ENCODE measurements at places on chromosomes 1 and 21. TPM values are rescaled to one million over a fixed set of nuclear protein-coding genes. Genes with fewer than 3 reads are reported as not detected.

The CCDC185 gene
- polyA plus RNA-seq, result not detected

The PCSK9 gene
- 0.16 TPM for polyA plus RNA-seq

The RGS13 gene
- not detected for polyA plus RNA-seq

The DIPK1A gene
- 51.6 TPM for polyA plus RNA-seq

The FCRLA gene
- polyA plus RNA-seq, result 5.3 TPM

The OR10J4 gene
- not detected for polyA plus RNA-seq

The EVA1C gene
- polyA plus RNA-seq, result 1.3 TPM

The HMCN1 gene
- polyA plus RNA-seq, result 2.1 TPM

The DNALI1 gene
- 2.1 TPM for polyA plus RNA-seq

The FAM110D gene
- polyA plus RNA-seq, result not detected

The HAO2 gene
- not detected for polyA plus RNA-seq

The NCMAP gene
- polyA plus RNA-seq, result not detected

The APOBEC4 gene
- not detected for polyA plus RNA-seq

The PLA2G2D gene
- not detected for polyA plus RNA-seq

The BRDT gene
- polyA plus RNA-seq, result not detected

The VPS45 gene
- 38.9 TPM for polyA plus RNA-seq

DNA sequence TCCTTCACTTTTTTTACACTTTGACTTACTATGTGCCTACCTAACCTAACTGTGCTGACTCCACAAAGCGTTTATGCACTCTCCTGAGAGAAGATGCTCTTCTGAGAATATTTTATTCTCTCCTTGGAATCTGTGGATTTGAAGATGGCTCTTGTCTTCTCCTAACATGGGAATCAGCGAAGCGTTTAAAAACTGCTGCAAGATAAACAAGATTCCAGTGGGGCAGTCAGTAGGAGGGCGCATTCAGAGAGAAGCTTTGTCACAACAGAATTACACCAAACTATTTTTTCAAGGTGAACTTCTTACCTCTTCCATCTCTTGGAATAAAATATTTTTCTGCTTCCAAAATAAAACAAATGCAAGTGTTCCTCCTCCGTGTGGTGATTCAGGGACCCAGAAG, 113.1 kb downstream of the FOXD2 start:
- H3K27ac ChIP-seq, result no peak overlapping the region
- H3K4me1 ChIP-seq, result no peaks in the 10 kb centered on the region
- H3K36me3 ChIP-seq, result no peaks in the 10 kb centered on the region
- H3K27me3 ChIP-seq, result peaks cover 2% of the 10 kb centered on the region
- no peak for DNase-seq

GRCh38 chr1:150582371-150582770, 3.0 kb upstream of the MCL1 start:
- H3K36me3 ChIP-seq, result peaks cover 10% of the 10 kb centered on the region
- no peaks in the 10 kb centered on the region for H3K27me3 ChIP-seq
- peaks cover 12% of the 10 kb centered on the region for H3K4me1 ChIP-seq
- no peak overlapping the region for H3K27ac ChIP-seq
- DNase-seq, result peak; percentile 38

DNA sequence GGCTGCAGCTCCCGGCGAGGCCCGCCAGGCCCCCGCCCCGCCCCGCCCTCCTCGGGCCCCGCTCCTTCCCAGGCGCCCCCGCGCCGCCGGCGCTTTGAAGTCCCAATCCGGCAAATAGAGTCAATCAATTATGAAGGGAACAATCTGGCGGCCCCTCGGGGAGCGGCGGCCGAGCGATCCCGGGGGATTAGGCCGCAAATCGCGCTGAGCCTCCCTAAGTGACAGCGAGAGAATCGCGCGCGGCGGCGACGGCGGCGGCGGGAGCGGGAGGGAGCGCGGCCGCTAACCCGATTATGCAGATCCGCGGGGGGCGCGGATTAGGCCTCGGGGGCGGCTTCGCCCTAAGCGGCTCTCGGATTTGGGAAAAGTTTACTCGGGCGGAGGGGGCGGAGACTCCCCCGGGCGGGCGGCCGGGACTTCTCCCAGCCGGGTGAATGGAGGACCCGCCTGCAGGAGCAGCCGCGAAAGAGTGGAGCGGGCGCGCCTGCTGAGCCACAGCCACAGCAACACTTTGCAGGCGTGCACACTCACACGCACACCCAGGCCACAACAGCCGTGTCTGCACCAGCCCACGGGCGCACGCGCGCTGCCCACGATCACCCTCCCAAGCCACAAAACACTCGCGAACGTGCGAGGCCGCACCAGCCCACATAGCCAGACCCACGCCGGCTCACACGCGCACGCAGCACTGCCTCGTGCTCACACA, 23.0 kb upstream of the DMBX1 start:
- H3K27me3 ChIP-seq, result peaks cover 23% of the 10 kb centered on the region
- H3K4me3 ChIP-seq, result peak overlapping the region; percentile 80
- peak; percentile 58 for DNase-seq
- H3K27ac ChIP-seq, result no peak overlapping the region
- H3K36me3 ChIP-seq, result no peaks in the 10 kb centered on the region

GRCh38 chr1:49298304-49298703, 521.6 kb upstream of the BEND5 start:
- DNase-seq, result no peak
- H3K4me3 ChIP-seq, result no peak overlapping the region
- no peaks in the 10 kb centered on the region for H3K27me3 ChIP-seq
- no peak overlapping the region for H3K27ac ChIP-seq
- no peaks in the 10 kb centered on the region for H3K36me3 ChIP-seq
- H3K4me1 ChIP-seq, result no peaks in the 10 kb centered on the region

DNA sequence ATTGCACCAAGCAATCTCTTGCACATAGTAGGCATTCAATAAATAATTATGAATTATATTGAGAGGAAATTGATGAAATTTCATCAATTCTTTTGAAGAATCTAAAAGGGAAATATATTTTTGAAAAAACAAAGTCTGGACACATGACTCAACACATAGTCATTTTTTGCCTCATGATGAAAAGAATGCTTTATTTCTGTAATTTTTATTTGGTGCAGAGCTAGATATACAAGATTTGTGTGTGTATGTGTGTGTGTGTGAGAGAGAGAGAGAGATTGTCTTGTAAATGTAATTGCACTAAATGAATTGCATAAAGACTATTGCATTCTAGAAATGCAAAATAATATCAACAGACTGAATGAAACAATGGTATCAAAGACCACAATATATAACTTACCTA, 206.2 kb upstream of the C1orf87 start:
- peak overlapping the region; percentile 18 for H3K27ac ChIP-seq
- DNase-seq, result peak; percentile 64
- H3K4me1 ChIP-seq, result peaks cover 24% of the 10 kb centered on the region
- no peak overlapping the region for H3K4me3 ChIP-seq
- no peaks in the 10 kb centered on the region for H3K36me3 ChIP-seq
- H3K27me3 ChIP-seq, result no peaks in the 10 kb centered on the region

DNA sequence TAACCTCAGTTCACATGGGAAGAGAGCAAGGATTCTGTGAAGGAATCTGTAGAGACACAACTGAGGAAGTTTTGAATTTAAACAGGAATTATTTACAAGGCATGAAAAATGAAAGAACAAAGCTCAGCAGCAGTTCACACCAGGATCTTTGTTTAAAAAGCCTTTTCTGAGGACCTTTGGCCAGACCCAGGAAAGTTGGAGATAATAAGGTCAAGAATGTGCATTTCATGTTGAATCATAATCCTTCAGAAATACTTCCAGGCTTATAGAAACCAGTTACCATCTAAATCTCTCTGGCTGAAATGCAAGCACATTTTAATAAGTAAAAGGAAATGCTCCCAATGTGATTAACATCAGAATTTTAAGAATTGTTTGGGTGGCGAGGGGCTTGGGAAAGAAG, 2.7 kb downstream of the CLIC6 start:
- no peak overlapping the region for H3K4me3 ChIP-seq
- H3K27me3 ChIP-seq, result peaks cover 73% of the 10 kb centered on the region
- H3K4me1 ChIP-seq, result no peaks in the 10 kb centered on the region
- no peak for DNase-seq
- H3K36me3 ChIP-seq, result no peaks in the 10 kb centered on the region
- no peak overlapping the region for H3K27ac ChIP-seq

DNA sequence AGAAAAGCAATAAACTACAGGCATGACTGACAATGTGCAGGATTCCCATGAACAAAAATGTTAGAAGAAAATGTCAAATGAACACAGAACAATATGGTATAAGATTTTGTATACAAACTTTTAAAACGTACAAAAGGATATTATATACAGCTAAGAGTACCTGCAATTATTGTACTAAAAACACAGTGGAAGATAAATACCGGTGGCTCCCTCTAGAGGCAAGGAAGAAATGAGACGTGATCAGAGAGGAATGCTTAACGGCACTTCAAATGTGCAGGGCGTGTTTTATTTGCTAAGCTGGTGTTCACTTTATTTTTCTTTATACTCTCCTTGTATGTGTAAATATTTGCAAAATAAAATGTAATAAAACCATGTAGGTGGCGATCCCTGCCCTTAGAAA, 191.8 kb upstream of the SAMSN1 start:
- peak; percentile 55 for DNase-seq
- no peaks in the 10 kb centered on the region for H3K4me1 ChIP-seq
- no peak overlapping the region for H3K4me3 ChIP-seq
- H3K36me3 ChIP-seq, result no peaks in the 10 kb centered on the region
- no peak overlapping the region for H3K27ac ChIP-seq
- H3K27me3 ChIP-seq, result no peaks in the 10 kb centered on the region

DNA sequence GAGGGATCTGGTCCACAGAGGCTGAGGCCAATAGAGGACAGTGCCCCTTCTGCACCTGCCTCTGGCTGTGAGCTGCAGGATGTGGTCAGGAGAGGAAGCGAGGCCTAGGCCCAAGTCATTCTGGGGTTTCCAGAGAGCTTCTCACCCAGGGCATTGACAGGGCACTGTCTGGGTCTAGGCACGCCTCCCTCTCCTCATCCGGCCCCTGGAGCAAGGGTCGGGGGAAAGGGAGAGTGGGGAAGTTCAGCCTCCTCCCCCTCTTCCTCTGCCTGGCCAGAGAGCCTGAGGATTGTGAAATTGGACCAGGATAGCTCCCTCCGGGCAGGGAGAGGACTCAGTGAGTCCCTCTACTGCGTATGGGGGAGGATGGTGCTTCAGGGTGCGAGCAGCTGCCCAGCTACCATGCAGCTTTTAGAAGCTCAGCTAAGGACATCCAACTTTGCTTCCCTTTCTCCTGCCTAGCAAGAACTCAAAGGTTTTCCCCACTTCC, 6.3 kb upstream of the INAVA start:
- no peak for DNase-seq
- H3K4me1 ChIP-seq, result no peaks in the 10 kb centered on the region
- H3K27me3 ChIP-seq, result peaks cover 44% of the 10 kb centered on the region
- no peak overlapping the region for H3K4me3 ChIP-seq
- H3K36me3 ChIP-seq, result no peaks in the 10 kb centered on the region

DNA sequence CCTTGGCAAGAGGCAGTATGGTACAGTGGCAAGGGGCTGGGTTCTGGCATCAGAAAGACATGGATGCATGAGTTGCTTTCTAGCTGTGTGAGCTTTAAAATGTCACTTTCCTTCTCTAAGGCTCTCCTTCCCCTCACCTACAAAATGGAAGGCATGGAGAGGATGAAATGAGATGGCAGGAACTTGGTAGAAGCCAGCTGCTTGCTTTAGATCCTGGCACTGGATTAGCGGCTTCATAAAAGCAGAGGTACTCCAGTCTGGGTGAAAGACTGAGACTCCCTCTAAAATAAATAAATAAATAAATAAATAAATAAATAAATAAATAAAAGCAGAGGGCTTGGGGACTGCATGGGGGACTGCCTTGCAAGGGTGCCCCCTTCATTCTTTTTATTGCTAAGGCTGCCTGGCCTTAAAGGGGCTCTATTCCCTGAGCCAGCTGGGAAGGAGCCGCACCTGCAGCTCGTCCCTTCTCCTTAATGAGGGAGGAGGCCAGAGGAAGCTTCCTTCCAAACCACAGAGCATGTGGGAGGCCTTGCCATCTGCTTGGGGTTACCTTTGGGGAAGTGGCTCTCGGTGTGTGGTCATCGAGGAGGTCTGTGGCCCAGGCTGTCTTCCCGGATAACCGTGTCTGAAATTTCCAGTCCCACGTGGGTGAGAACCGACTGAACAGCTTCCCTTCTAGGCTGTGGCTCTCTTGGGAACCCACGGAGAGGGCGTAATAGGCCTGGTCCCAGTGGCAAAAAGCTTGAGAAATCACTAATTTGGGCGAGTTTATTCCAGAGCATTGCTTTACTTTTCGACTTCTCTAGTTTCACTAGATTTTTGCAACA, 2.0 kb upstream of the ATP13A2 start:
- H3K27ac ChIP-seq, result no peak overlapping the region
- H3K27me3 ChIP-seq, result no peaks in the 10 kb centered on the region
- H3K36me3 ChIP-seq, result no peaks in the 10 kb centered on the region
- no peak overlapping the region for H3K4me3 ChIP-seq

DNA sequence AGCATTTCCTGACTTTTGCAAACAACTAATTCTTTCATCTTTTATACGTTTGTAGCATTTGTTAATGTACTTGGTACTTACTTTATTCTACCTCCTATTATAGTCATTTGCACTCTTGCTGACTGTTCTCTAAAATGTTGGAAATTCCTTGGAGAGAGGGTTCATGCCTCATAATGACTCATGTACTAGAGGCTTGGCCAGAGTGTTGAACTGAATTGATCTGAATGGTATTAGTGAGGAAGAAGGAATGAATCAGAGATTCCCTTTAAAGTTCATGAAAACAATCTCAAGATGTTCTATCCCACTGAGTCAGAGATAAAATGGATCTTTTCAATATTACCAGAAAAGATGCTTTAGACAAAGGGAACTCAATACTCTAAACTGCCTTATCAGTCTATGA, 383.4 kb downstream of the SEC16B start:
- no peak overlapping the region for H3K4me3 ChIP-seq
- H3K36me3 ChIP-seq, result no peaks in the 10 kb centered on the region
- no peaks in the 10 kb centered on the region for H3K27me3 ChIP-seq
- DNase-seq, result peak; percentile 86

DNA sequence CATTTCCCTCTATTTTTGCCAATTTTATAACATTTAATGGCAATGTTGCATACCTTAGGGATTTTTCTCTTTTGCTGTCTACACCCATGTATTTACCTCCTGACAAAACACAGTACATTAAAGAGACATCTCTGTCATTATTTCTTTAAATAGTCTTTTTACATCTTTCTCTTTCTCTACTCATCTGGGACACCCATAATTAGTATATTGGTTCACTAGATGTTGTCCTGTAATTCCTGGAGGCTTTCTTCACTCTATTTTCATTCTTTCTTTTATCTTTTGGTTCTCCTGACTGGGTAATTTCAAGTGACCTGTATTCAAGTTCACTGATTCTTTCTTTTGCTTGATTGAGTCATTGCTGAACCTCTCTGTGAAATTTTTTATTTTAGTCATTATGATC, 74.3 kb downstream of the FCRL5 start:
- H3K4me1 ChIP-seq, result no peaks in the 10 kb centered on the region
- no peaks in the 10 kb centered on the region for H3K27me3 ChIP-seq
- DNase-seq, result no peak
- H3K27ac ChIP-seq, result no peak overlapping the region
- no peak overlapping the region for H3K4me3 ChIP-seq
- no peaks in the 10 kb centered on the region for H3K36me3 ChIP-seq

GRCh38 chr1:33119532-33120217, 38.7 kb downstream of the AZIN2 start:
- peak; percentile 51 for DNase-seq
- H3K4me3 ChIP-seq, result no peak overlapping the region
- H3K36me3 ChIP-seq, result no peaks in the 10 kb centered on the region
- H3K27ac ChIP-seq, result no peak overlapping the region
- H3K27me3 ChIP-seq, result no peaks in the 10 kb centered on the region

- peaks cover 14% of the 10 kb centered on the region for H3K4me1 ChIP-seq
- H3K27me3 ChIP-seq, result no peaks in the 10 kb centered on the region
- H3K36me3 ChIP-seq, result no peaks in the 10 kb centered on the region
- H3K4me3 ChIP-seq, result no peak overlapping the region
These were observed 111.7 kb downstream of the LACTBL1 start for GRCh38 chr1:22860883-22861385.
